NCI-H748 treated with DMSO at 0.1 percent for 48 hours (cell line): ENCODE measurements at places on chromosomes 7 and 10.

DNA sequence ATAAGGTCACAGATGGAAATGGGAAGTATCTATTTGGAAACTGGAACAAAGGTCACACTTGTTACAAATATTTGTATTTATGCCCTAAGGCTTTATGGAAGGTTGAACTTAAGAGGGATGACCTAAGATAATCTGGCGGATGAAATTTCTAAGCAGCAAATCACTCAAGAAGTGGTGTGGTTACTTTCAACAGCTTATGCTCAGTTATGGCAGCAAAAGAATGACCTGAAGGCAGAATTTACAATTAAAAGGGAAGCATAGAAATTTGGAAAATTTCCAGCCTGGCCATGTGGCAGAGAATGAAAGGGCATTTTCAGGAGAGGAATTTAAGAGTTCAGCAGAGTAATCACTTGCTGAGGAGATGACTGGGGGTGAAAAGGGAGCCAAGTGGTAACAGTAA lies 95.8 kb upstream of the TNS3 start:
- no peak for DNase-seq

DNA sequence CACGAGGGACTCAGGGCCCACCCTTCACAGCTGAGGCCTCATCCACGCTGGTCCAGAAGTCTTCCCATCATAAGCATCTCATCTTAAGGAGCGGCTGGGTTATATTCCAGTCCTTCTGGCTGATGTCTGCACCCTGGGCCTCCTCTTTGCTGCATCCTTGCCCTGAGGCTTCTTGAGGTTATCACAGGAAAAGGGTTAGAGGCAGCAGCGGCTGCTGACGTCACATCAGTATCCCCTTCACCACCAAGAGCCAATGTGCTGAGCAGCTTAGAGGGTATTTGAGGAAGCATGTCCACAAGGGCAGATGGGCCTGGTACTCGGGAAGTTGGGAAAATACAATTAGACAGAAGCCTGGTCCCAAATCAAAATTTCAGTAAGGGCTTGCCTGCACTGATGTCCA lies 125.1 kb downstream of the PLXNA4 start:
- DNase-seq = no peak

GRCh38 chr10:113381981-113382509 lies 170.8 kb upstream of the HABP2 start:
- no peak for DNase-seq

DNA sequence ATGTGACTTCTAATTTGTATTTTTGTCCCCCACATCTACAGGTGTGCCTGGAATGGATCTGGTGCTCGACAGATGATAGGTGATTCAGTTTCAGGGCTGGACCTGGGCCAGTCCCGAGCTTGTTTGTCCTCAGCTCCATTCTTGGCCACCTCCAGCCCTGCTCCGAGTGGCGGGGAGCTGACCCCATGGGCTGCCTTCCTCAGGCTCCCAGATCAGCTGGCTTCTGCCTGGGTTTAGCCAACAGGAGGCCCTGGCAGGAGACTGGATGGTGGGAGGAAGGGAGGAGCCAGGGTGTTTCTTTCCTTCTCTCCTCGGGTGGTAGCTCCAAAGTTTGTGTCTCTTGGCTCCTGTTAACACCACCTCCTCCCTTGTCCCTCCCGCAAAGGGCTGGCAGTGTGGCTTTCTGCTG lies 75.2 kb downstream of the CDH23 start:
- DNase-seq = no peak

DNA sequence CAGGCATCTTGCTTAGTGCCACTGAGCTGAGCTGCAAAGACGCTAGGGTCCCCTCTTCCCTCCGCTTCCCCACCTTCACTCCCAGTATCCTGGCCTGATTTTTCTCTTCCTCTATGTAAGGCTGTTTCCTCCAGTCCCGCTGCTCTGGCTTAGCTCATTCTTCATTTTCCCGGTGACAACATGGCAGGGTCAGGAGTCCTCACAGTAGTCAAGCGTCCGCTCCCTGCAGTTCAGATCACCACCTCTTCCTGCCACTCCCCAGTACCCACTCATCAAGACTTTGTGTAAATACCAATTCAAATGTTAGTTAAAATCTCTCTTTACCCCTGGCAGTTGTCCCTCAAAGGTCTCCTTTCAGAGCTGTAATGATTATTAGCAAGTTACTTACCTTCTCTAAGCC lies 650.4 kb upstream of the CELF2 start:
- DNase-seq = peak; percentile 64

DNA sequence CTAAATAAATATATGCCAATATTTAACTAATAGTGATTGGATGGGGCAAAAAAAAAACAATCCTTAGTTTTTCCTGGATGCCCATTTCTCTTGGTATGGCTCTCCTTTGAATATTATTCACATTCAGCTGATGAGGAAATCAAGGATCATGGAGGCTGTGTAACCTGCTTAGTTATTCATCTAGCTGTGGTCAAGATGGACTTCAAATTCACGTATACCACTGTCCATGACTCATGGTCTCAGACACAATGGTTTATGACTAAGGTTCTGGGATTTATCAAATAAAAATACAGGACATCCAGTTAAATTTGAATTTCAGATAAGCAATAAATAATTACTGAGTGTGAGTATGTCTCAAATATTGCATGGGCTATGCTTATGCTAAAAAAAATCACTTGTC lies 191.5 kb upstream of the CELF2 start:
- DNase-seq = no peak
